Karpas-422 (cell line): ENCODE measurements at places on chromosomes 12 and 14.

DNA sequence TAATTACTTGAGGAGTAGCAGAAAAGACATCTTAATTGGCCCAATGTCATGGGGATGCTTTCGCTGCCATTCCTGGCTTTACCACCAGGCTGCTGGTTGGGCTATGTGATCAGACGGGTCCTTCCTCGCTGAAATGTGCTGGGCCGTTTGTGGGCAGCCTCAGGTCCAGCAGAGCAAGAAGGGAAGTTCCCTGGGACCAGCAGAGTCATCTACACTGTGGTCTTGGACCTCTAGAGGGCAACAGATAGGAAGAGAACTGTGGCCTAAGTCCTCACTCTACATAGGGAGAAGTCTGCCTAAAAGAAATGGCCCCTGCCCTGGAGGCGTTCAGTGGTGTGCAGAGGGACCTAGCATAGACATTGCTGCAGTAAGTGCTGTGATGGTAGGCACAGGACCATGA is 10.9 kb downstream of the EVL start:
- DNase-seq = peak; percentile 54

DNA sequence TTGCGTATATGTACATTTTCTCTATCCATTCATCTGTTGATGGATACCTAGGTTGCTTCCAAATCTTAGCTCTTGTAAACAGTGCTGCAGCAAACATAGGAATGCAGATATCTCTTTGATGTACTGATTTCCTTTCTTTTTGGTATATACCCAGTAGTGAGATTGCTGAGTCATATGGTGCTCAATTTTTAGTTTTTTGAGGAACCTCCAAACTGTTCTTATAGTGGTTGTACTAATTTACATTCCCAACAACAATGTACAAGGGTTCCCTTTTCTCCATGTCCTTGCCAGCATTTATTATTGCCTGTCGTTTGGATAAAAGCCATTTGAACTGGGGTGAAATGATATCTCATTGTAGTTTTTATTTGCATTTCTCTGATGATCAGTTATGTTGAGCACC is 44.3 kb downstream of the PELI2 start:
- DNase-seq = no peak

- DNase-seq = no peak
These were observed 23.0 kb upstream of the ATP2B1 start for GRCh38 chr12:89731614-89732013.

DNA sequence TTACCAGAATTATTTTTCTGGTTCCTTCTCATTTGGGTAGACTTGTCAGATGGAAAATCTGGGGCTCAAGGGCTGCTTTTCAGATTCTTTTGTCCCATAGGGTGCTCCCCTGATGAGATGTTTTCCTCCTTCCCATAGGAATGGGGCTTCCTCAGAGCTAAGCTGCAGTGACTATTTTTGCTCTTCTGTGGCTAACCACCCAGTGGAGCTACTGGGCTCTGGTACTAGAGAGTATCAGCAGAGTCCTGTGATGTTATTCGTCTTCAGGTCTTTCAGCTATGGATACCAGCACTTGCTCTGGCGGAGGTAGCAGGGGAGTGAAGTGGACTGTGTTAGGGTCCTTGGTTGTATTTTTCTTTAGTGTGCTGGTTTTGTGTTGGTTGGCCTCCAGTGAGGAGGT is 716.1 kb upstream of the LMO3 start:
- DNase-seq = no peak

GRCh38 chr14:51396222-51396815 is 156.3 kb downstream of the TMX1 start:
- no peak for DNase-seq

DNA sequence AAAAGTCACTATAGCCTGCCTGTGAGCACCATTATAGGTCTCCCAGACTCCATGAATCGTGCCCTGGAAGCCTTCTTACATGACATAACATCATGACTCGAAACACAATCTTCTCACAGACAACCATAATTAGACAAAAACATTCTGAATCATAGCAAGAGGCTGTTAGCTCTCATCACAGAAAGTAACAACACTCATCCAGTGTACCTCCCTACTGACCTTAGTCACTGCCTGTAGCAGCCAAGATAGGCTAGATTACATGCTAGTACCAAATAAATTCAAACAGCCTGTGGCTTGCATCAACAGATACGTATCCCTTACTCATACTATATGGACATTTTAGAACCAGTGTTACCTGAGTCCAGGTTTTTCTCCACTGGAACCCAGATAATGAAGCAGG is 663.8 kb upstream of the FOXG1 start:
- DNase-seq = no peak

GRCh38 chr12:89890161-89890560 is 181.5 kb upstream of the ATP2B1 start:
- DNase-seq = no peak

DNA sequence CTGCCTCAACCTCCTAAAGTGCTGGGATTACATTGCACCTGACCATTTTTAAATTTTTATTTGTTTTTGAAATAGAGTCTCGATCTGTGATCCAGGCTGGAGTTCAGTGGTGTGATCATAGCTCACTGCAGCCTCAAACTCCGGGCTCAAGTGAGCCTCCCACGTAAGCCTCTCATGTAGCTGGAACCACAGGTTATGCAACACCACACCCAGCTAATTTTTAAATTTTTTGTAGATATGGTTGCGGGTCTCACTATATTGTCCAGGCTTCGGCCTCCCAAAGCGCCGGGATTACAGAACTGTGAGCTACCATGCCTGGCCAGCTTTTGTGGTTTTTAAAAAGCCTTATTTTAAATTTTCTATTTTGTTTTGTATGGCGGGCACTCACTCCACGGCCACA is 2.2 kb upstream of the DRAM1 start:
- no peak for DNase-seq

- no peak for DNase-seq
These were observed 33.8 kb downstream of the SYT1 start for GRCh38 chr12:78898416-78898815.

DNA sequence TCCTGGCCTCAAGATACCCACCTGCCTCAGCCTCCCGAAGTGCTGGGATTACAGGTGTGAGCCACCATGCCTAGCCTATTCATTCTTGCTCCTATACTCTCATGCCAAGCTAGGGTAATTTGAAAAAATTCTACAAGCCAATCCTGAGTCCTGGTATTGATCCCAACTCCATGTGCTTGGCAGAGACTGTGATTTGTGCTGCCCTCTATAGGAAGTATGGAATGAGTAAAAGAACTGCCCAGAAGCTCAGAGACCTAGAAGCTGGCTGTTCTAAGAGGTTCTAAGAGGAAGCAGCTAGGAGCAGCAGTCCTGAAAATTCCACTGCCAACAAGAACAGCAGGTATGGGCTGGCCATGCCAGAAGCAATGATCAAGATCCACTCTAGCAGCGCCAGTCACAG is 402.5 kb downstream of the PCNX1 start:
- DNase-seq = no peak

- no peak for DNase-seq
These were observed 27.2 kb upstream of the RESF1 start for GRCh38 chr12:31931796-31932715.

- no peak for DNase-seq
These were observed 55.1 kb downstream of the SERPINA10 start for GRCh38 chr14:94237983-94238382.

GRCh38 chr14:23984891-23985602 is 3.7 kb upstream of the DHRS4L2 start:
- DNase-seq = no peak

DNA sequence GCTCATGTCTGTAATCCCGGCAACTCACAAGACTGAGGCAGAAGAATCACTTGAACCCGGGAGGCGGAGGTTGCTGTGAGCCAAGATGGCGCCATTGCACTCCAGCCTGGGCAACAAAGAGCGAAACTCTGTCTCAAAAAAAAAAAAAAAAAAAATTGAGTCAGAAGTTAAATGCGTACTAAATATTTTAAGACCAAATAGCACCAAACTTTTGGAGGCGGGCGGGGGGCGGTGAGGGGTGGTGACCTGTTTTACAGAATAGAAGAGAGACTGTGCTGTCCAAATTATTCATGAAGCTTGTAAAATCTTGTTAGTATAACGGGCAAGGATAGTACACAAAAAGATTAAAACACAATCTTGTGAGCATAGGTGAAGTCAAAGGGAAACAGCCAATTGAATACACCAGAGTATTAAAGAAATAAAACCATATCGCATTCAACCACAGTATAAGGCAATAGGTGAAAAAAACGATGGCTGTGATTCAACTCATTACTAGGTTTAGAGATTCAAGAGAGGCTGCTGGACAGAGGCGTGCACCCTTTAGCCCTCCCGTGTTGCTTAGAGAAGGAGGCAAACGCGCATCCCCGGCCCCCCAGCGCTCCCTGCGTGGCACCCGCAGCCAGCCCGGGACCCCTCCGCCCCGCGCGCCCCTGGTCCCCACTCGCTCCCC is 571 bp downstream of the ZNF891 start:
- no peak for DNase-seq

DNA sequence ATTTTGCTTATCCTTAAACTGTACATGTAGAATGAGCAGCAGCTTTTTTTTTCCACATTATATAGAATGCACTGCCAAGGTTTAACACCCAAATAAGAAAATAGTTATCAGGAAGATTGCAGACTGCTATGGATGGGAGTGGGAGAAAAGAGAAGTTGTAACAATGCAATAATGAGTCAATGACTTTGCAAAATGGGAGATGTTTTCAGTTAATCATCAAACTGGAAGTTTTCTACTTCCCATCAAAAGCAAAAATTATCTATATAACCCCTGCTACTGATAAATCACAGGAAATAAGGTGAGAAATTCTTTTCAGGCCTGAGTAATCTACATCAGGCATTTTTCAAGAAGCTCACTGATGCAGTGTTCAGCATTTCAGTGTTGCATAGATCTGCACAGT is 309.1 kb downstream of the GXYLT1 start:
- DNase-seq = no peak

GRCh38 chr12:52949413-52950331 is 754 bp downstream of the KRT18 start:
- DNase-seq = no peak

DNA sequence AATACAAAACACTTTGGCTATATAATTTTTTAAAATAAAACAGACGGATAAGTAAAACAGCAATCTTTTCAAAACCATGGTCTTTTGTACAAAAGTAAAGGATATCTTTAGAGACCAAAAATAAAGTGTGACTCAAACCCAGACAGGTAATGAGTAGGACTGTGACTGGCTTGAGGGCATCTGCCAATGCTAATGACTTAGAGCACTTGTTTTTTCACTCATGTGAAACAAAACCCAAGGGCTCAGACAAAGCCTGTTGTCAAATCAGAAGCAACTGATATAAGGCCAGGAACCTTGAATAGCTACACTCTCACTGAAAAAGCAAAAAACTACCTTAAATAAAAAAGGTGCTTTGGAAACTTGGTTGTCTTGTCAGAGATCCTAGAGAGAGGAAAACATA is 357.4 kb downstream of the TMEM117 start:
- DNase-seq = no peak

DNA sequence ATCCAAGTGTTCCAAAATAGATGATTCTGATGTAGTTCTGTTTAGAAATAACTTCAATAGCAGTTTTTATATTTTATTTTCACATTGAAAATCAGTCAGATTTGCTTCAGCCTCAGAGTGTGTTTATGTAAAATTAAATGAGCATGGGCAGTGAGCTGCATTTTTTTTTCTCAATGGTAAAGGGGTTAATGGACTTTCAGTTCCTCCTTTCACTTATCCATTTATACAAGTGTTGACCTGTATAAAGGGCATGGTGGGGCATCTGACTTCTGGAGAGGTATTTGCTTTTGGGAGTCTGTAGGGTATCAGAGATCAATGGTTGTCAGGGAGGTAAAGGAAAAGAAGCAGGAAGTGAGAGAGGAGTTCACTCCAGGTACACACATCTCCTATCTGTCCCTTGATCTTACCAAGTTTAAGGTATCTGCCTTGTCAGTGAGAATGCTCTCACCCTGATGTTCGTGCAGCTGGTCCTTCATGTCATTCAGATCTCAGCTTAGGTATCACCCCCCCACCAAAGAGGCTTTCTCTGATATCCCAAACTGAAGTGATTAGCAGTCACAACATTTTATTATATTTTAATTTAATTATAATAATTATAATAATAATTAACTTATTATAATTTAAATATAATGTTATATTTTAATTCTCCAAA is 181.6 kb upstream of the LMNTD1 start:
- peak; percentile 47 for DNase-seq

DNA sequence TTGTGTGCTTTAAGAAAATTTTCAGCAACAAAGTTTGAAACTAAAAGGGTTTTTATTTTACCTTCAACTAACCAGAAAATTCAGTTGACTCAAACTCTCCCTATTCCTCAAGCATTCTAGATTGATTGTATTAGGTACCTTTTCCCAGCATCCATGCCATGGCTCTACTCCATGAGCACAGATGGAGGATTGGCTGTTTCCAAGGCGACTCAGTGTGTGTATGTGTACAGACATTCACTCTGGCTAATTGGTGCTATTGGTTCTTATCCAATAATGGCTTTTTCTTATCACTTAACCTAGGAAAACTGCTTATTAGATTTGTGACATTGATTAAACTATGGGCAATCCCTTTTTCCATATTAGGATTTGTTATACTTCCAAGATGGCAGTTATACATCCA is 202.6 kb downstream of the ANO6 start:
- DNase-seq = no peak

GRCh38 chr12:111785651-111786050 is 18.9 kb downstream of the ALDH2 start:
- no peak for DNase-seq

- DNase-seq = peak; percentile 59
These were observed 1.7 kb downstream of the CDK17 start for GRCh38 chr12:96398424-96399119.

DNA sequence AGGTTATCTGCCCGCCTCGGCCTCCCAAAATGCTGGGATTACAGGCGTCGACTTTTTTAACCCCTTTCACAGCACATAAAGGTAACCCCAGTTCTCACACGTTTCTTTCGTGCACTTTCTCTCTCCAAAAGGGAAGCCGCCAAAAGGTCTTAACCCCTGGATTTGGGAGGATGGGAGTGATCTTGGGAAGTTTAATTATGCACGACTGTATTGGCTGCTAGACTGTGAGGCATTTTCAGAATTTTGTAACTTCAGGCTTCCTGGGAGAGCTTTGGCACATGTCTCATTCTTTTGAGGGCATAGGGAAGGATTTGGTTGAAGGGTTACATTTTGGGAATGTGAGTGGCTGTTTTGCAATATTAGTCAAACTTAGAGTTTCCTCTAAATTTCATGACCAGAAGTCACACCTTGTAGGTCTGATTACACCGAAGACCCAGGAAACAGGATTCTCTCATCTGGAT is 1.4 kb upstream of the SMARCC2 start:
- no peak for DNase-seq

DNA sequence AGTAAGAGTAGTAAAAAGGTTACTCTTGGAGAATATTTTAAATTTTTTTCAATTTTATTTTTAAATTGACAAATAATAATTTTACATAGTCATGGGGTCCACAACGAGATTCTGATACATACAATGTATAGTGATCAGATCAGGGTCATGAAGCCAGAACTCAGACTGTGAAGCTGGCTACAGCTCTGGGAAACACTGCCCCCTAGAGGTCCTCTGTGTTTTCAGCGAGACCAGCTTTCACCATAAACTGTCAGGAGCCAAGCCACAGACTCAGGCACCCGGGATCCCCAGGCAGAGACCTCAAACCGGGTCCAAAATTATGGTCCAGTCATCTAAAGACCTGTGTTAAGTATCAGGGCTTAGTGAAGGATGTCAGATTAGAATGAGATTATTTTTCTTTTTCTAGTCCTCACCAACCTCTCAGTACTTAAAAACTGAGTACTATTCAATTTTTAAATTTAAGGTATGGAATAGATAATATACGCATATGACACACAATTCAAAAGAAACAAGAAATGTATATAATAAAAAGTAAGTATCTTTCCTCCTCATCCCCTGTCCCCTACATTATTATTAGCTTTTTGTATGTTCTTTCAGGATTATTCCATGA is 397.1 kb downstream of the MDGA2 start:
- DNase-seq = peak; percentile 86
